ENCODE measurements at places on chromosomes 2 and 18.
A peak's percentile ranks its signal among the peaks of the same experiment; 100 is the strongest.

GRCh38 chr2:209696836-209697711, 74.6 kb upstream of the UNC80 start:
- no peak for DNase-seq

DNA sequence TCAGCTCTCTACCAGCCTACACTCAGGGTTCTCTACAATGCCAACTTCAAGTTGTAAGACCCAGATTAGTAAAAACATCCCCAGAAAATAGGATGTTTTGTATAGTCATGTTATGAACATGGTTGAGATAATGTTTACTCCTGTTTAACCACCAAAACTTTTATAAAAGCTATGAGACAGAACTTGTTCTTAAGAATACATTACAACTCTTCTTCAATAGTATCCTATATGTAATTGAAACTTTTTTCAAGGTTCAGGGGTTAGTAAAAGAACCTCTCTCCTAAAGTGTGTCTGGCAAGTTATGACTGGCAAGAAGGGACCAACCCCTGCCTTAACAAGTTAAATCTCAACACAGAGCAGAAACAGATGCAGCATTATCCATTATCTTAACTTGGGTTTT, 118.8 kb upstream of the STK17B start:
- no peak for DNase-seq

GRCh38 chr2:59578349-59578748, 975.1 kb downstream of the BCL11A start:
- DNase-seq, result no peak

- DNase-seq, result no peak
These were observed 7.2 kb downstream of the PMS1 start for GRCh38 chr2:189791338-189792042.

DNA sequence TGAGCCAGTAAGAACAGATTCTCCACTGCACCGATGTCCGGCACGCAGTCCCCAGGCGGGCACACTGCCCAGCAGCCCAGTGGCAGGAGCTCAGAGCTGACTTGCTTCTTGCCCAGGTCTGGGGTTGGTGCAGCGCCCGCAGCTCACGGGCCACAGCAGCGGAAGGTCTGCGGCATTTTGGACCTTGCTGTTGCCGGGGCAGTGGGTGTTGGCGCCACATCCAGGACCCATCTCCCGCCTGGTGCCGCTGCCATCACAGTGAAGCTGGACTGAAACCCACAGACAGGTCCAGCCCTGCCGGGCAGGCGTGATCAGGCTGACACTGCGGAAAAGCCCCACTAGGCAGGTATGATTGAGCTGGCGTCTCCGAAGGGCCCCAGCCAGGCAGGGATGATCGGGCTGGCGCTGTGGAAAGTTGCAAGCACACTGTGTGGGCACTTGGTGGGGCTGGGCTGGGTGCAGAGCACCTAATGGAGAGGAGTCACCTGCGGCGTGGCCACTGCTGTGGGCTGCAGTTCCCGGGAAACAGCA, 75.5 kb downstream of the SLC66A2 start:
- no peak for DNase-seq

GRCh38 chr2:16382451-16382850, 283.2 kb downstream of the CYRIA start:
- DNase-seq, result no peak

DNA sequence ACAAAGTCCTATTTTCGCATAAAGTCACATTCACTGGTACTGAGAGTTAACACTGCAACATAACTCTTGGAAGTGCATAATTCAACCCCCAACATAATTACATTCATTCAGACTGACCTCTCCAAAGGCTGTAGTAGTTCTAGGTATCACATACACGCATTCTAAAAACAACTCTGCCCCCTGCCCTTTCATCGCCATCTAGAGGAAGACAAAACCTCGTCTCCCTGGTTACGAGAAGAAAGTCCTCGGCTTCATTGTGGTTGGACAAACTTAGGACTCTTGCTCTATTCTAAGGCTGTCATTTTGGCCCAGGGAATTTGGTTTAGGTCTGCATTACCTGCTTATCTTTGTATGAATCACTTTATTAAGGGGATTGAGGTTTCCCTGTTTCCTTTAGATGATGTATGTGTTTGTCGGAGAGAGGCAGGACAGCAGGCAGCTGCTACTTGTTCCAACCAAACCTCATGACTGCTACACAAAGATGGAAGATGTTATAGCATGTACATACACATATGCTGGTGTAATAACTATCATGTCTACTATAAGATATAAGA, 215.4 kb upstream of the NRXN1 start:
- DNase-seq, result peak; percentile 16

- DNase-seq, result no peak
These were observed 16.1 kb upstream of the FARP2 start for GRCh38 chr2:241339839-241340630.

DNA sequence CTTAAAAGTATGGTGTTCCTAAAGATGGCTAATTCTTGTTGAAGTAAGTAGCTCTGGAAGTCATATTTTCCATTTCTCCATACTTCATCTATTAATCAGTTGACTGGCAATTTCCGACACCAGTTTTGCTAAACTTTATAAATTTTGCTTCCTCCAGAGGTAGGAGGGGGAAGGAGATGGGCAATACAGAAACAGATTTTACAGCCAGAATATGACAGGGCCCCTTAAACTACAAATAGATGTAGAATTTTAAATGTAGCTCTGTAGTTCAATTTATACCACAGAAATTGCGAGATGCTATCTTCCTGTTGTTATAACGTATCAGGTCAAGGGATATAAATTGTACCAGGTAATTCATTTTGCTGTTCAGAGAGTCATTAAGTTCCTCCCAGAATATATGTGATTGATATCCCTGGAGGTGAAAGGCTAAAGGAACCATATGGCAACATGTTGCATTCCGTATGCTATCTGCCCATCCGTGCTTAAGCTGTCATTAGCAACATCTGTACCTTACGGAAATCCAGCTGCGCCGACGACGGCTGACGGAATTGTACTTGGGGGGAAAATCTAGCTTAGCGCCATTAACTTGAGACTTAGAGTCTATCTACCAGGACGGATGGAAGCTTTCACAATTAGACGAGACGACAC, 8.4 kb upstream of the NR4A2 start:
- no peak for DNase-seq

DNA sequence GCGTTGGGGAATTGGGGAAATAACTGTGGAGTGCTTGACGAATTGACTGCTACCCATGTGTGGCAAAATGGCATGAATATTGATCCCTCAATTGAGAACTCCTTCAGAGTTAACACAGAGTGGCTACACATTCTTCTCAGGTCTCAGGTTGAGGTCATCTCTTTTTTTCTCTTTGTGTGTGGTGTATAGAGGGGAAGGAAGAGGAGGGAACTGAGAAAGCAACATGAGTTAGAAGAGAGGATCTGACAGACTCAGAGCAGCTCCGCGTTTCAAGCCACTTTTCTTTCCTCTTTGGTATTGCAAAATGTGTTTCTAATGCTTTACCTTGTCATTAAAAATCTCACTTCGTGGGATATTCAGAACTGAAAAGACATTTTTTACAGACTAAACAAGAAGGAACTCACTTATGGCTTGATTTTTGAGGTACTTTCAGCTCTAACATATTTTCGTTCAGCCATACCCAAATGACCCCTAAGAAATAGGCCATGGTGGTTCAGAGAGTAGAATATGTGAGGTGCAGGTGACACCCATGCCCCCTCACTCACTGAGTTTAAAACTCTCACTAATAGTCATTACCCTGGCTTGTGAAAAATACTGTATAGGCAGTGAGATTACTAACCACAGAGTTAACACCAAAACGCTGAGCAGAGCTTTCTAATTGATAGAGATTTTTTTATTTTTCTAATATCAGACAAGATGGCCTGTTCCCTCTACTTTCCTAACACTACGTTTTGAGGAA, 22.5 kb downstream of the STAT4 start:
- no peak for DNase-seq

DNA sequence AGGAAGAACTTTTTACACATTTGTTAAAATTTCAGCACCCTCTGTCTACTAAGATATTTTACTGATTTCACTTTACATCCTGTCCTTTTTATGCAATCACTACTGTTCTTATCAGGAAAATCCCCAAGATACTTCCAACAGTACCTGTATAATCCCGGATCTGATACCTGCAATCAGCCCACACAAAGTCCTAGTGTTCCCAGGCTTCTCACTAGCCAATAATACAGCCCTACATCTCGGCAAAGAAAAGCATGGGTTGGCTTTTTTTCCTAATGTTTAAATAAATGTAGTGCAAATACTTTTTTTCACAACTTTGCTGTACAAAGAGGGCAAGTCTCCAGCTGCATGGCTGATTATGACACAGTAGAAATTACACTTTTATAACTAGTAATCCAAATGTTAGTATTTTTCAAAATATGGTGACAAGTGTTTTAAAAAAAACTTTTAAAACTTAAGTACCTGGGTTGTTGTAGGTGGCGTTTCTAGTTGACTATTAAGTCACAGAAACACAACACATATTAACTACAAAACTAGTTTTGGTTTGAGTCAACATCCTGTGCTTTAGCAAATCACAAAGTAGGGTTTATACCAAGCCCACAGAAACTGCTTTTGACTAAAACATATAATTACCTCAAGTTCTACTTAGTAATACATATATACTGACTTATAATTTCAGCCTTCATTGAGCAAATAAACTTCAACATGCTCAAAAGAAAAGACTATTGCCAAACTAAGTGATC, 19.5 kb downstream of the CNOT11 start:
- no peak for DNase-seq

GRCh38 chr2:124063596-124063995, 38.5 kb downstream of the CNTNAP5 start:
- no peak for DNase-seq

DNA sequence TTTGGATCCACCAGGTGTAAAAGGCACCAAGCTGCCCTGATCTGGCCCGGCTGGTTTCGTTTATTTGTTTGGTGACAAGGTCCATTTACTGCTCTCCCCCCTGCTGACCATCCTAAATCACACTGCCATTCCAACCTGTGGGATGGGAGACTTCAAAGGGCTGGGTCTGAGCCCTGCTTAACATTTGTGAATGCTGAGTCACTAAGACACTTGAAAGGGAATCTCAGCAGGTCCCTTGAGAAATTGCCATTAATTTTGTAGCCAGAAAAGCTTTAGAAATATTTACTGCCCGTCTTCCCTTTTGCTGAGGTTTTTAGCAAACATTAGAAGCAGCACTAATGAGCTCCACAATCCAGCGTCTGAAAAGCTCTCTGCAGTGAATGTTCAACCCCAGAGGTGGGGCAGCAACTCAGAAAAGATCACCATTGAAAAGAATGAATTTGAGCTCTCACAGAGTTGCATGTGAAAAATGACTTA, 133.8 kb downstream of the ARL4C start:
- DNase-seq, result peak; percentile 71

- no peak for DNase-seq
These were observed 19.7 kb downstream of the CLIP4 start for GRCh38 chr2:29134933-29135332.

DNA sequence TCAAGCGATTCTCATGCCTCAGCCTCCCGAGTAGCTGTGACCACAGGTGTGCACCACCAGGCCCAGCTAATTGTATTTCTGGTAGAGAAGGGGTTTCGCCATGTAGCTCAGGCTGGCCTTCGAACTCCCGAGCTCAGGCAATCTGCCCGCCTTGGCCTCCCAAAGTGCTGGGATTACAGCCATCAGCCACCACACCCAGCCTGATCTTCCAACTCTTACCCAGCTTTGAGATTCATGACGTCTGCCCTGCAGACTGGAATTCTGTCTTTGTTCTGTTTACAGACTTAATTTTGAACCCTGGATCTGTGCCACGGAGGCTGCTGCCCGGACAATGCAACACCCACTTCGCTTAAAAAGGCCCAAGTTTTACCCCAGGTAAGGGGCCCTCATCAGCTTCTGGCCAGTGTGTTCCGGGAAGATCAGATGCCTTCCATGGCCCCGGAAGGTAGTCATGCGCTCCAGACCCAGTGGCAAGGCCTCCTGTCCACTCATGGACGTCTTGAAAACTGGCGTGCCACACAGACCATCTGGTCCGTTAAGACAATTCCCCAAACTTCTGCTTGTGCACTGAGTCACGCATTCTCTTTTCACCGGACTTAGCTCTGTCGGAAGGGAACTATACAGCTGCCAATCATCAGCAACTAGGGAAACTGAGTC, 5.5 kb downstream of the PXDN start:
- no peak for DNase-seq

- no peak for DNase-seq
These were observed 123.9 kb upstream of the DCC start for GRCh38 chr18:52216109-52216508.

DNA sequence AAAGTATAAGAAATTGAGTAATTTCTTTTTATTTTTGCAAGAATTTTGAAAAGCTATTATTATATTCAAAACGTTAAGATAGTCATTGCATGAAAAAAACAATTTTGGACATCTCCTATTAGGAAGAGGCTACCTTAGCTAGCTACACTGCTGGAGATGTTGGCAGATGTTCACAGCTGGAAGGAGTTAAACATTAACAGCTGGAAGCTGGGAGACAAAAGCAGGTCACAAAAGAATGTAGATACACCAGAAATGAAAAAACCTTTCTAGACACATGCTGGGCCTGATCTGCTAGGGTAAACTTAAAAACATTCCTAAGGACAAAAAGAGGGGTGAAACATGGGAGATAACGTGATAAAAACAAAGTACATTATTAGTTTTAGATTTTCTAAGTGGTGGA, 84.4 kb downstream of the SESTD1 start:
- DNase-seq, result no peak

DNA sequence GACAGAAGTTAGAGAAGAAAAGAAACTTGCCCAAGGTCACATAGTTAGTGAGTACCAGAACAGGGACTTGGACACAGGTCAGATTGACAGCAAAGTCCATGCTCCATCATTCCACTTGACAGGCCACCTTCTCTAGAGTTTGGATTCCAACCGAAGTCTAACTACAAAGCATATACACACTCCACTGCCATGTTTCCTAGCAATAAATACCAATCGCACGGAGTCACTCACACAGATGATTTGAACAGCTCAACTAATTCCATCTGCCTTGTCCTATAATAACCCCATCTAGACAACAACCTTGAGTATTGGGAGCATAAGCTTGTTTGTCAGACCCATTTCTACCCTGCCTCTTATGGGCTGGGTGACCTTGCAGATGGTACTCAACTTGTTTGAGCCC, 334.6 kb upstream of the MGAT5 start:
- DNase-seq, result no peak

DNA sequence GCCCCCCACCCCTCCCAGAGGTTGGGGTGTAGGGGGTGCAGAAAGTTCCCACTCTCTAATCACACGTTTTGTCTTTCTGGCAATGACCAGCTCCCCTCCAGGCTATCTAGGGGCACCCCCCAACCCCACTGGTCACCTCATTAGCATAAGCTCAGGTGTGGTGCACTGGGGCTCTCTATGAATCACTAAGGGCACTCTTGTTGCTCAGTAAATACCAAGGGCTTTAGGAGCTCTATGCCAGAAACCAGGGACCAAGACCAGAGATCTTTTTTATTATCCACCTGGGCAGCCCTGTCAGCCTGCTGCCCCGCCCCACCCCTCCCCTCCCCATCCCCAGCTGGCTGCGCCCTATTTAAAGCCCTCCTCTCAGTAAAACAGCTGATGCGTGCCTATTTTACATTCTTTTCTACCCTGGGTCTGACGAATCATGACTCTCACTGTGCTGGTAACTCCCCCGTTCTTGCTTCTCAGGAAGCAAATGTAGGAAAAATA, 24.3 kb downstream of the NCK2 start:
- DNase-seq, result no peak
